ENCODE measurements at places on chromosomes 16 and 17. TPM values are rescaled to one million over a fixed set of nuclear protein-coding genes. Genes with fewer than 3 reads are reported as not detected.

- peak; percentile 76 for DNase-seq
Measured at GRCh38 chr17:58391302-58391984, 25.9 kb downstream of the RNF43 start.

- DNase-seq = no peak
Measured at GRCh38 chr17:77845541-77846225, 112.8 kb upstream of the TNRC6C start.

DNA sequence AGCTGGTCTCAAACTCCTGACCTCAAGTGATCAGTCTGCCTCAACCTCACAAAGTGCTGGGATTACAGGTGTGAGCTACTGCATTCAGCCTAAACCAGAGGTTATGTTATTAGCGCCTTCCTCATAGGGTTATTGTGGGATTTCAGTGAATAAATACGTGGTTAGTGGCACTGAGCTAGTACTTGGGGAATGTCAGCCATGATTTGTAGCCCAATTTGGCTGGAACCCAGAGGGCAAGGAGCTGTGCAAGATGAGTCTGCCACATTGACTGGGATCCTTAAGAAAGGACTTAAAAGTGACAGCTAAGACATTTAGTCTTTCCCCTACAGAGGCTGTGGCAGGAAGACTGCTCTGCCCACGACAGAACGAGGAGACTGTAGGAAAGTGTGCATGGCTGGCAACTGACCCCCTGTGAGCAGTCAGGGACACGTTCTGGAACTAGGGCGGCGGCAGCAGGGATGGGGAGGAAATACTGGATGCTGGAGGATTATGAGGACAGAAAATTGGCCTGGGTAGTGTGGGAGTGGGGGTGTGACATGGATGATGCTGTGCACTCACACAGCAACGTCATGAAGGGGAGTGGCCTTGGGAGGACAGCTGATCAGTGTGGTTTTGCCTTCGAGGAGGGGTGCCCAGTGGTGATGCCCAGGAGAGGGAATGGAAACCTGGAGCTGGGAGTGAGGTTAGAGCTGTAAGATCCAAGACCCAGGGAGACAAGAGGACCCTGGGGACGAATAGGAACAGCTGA lies 14.6 kb downstream of the ATP5PD start:
- DNase-seq = no peak

- no peak for DNase-seq
Measured at GRCh38 chr17:4156750-4157381, 13.9 kb downstream of the CYB5D2 start.

GRCh38 chr16:65070831-65071432 lies 50.9 kb downstream of the CDH11 start:
- DNase-seq = no peak

- DNase-seq = no peak
Measured at GRCh38 chr16:82242201-82242600, 72.2 kb upstream of the MPHOSPH6 start.

DNA sequence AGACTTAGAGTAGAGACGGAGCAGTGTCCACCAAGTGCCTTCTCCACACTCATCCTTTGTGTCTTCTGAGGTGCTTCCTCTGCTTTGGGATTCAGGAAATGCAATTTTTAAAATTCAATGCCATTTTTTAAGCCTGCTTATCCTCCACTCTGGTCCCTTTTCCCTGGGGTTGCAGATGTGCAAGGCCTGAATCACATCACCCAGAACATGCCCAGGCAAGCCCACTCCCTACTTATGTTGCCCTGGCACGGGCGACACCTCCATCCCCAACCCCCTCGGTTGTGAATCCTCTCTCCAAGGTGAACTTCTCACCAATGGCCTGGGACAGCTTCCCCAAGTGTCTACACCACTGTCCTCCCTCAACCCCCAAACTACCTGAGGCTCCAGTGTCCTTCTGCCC lies 116.2 kb downstream of the C17orf67 start:
- DNase-seq = no peak

The ANKRD40CL gene
- not detected for total RNA-seq

The ZNF423 gene
- 72.6 TPM for total RNA-seq

- DNase-seq = no peak
Measured at GRCh38 chr17:70434536-70435490, 265.5 kb downstream of the KCNJ2 start.

The FBXW10 gene
- 0.22 TPM for total RNA-seq

DNA sequence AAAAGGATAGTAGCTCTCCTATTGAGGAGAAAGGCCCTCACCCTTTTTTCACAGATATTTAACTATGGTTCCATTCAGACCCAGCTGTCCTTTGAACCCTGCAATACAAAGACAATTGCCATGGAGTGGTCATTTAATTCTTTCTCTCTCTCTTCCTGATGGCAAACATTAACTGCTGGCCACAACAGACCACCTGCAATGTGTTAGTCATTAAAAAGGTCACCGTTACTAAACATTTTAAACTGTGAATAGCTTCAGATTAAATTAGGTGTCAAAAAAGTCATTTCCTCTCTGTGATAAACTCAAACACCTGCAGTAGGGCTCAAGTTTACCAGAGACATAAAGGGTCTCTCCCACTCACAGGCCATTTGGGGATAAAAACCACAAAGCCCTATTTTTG lies 697.2 kb downstream of the TOX3 start:
- no peak for DNase-seq

DNA sequence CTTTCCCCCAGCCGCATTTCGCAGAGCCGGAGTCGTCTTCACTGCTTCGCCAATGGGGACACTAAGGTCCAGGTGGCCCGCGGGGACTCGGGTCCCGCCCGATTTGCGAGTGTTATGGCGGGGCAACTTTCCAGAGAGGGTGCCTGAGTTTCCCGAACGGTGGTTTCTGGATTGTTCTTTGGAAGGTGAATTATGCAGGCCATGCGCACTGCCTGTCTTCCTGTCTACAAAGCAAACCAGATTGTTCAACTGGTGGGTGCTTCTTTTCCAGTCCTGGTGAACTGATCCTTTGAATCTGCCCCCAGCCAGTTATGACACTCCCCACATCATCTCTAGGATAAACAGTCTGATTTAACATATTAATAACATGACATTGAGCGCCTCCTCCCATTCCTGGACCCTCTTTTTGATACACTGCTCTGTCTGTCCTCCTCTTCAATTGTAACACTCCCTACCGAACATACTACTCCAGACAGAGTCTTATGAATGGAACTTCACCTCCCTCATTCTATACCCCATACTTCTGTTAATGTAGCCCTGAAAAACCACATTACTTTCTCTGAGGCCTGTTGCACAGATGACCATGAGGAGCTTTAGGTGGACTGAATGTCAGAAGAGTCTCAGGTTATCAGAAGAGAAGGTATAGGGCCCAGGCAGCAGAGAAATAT lies 159.0 kb downstream of the RAB11FIP4 start:
- no peak for DNase-seq

The CD300C gene
- total RNA-seq = not detected

The TNFRSF17 gene
- total RNA-seq = not detected

GRCh38 chr17:3585826-3586225 lies 23.4 kb downstream of the TRPV1 start:
- no peak for DNase-seq

Data from type B pancreatic cell (in vitro differentiated cells).